ENCODE measurements at places on chromosomes 6 and 20. TPM values are rescaled to one million over a fixed set of nuclear protein-coding genes. Genes with fewer than 3 reads are reported as not detected.

The PLEKHG1 gene
- total RNA-seq = 13.6 TPM

The OR2H2 gene
- total RNA-seq = not detected

The MAFB gene
- total RNA-seq = 9.9 TPM

The GTSF1L gene
- not detected for total RNA-seq

The EPB41L1 gene
- total RNA-seq = 10.4 TPM

The SLC17A4 gene
- not detected for total RNA-seq

The HMGCLL1 gene
- 9.4 TPM for total RNA-seq

The RFX6 gene
- total RNA-seq = not detected

The VGLL2 gene
- 17.7 TPM for total RNA-seq

The MLN gene
- total RNA-seq = not detected

The KIF16B gene
- total RNA-seq = 42.8 TPM

The HTR1E gene
- total RNA-seq = not detected

The TREM1 gene
- total RNA-seq = under 0.01 TPM

The GRM1 gene
- under 0.01 TPM for total RNA-seq

The TNFRSF21 gene
- 9.4 TPM for total RNA-seq

The SLC26A8 gene
- under 0.01 TPM for total RNA-seq

The HLA-DPA1 gene
- 14.6 TPM for total RNA-seq

The KIFC1 gene
- 12.0 TPM for total RNA-seq

The TFAP2C gene
- not detected for total RNA-seq

The KCNK16 gene
- not detected for total RNA-seq

The CRIP3 gene
- 2.1 TPM for total RNA-seq

The OR2J3 gene
- total RNA-seq = not detected

The APCDD1L gene
- total RNA-seq = 4.2 TPM

The JPH2 gene
- 85.1 TPM for total RNA-seq

The SYNDIG1 gene
- 2.6 TPM for total RNA-seq

The EFCAB8 gene
- not detected for total RNA-seq

The CAGE1 gene
- not detected for total RNA-seq

The EEF1E1 gene
- 7.8 TPM for total RNA-seq

The NT5E gene
- total RNA-seq = 32.9 TPM
